GM04503 (cell line): ENCODE measurements at places on chromosomes 12 and 14.

DNA sequence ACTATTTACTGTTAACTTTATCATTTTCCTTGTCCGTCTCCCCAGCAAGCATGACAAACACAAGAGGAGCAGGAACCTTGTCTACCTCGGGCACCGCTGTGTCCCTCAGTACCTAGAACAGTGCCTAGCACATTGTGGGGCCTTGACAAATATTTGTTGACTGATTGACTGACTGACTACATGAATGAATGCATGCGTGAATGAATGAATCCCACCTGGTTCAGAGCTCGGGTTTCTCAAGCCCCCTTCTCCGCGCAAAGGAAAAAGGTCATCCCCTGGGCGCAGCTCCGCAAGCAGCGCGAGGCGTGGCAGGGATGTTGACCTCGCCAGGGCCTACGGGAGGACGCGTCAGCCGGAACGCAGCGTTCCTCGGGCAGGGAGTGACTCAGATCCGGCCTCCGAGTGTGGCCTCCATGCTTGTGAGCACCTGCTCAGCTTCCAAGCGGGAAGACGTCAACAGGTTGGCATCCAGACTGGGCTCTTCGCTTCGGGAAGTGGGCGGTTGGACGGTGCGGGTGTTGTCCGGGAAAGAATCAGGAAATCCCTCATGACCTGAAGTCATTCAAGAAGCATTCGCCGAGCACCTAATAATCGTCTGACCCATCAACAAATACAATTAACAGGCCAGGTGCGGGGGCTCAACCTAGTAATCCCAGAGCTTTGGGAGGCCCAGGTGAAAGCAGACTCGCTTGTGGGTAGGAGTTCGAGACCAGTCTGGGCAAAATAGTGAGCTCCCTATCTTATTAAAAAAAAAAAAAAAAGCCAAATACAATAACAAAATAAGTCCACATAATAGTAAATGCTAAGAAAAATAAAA, 13.9 kb upstream of the UBC start:
- DNase-seq = no peak

DNA sequence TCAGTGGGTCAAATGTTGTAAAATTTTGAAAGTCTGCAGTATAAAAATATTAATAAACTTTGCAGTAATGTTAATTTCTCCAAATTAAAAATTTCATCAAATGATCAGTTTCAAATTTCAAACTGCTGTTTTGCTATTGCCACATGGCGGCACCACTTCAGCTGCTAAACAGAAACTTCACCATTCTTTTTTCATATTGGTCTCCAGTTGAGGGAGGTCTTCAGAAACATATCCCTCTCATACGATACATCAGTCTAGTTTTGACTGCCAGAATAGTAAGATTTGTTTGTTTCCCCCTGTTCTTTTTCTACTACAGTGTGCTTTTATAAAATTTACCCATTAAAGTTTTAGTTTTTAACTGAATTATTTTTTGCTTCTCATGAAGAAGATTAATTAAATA, 4.2 kb upstream of the TRHDE start:
- no peak for DNase-seq

GRCh38 chr12:103810111-103810510, 30.9 kb downstream of the NT5DC3 start:
- no peak for DNase-seq

DNA sequence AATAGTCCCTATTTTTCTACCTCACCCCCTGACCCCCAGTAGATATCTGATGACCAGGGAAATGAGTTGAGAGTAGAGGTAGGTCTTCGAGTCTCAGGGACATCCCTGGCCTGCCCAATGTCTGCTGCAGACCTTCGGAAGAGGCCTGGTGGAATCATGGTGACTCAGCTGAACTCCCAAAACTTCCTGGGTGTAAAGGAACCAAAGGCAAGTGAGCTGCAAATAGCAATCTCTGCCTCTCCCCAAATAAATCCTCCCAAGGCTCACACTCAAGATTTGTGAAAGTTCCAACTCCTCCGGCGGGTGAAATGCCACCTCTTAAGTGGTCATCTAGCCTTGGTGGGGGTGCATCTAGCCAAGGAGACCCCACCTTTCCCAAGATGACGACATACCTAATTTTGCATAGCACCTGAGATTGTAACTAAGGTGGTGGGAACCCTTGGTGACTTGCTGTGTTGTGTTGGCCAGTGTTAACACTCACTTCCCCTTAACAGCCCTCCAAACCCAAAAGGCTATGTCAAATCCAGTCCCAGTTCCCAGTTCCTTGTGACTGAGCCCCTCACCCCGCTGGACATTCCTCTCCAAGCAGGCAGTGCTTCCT, 6.3 kb downstream of the ZFP36L1 start:
- no peak for DNase-seq

GRCh38 chr12:72578327-72578726, 306.2 kb downstream of the TRHDE start:
- no peak for DNase-seq

DNA sequence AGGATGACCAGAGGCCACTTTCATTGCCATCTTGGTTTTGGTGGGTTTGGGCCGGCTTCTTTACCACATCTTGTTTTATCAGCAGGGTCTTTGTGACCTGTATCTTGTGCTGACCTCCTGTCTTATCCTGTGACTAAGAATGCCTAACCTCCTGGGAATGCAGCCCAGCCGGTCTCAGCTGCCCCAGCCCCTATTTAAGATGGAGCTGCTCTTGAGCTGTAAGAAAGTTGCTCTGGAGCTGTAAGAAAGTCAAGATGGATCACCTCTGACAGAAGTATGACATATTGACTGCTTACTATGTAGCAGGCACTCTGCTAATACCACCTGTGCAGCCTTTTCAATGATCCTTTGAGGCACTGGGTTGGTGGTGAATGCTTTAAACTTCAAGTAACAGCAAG, 52.1 kb downstream of the RIN3 start:
- no peak for DNase-seq
